ENCODE measurements at places on chromosomes 2 and 18.

GRCh38 chr18:55214534-55214933 lies 255.3 kb upstream of the CCDC68 start:
- H3K27ac ChIP-seq, result no peak overlapping the region
- peaks cover 3% of the 10 kb centered on the region for H3K27me3 ChIP-seq
- H3K4me1 ChIP-seq, result peaks cover 27% of the 10 kb centered on the region
- DNase-seq, result peak; percentile 27

GRCh38 chr2:224069172-224069571 lies 30.1 kb upstream of the SERPINE2 start:
- no peaks in the 10 kb centered on the region for H3K36me3 ChIP-seq
- no peaks in the 10 kb centered on the region for H3K4me1 ChIP-seq
- no peak for DNase-seq

- no peaks in the 10 kb centered on the region for H3K36me3 ChIP-seq
- H3K4me1 ChIP-seq, result peaks cover 4% of the 10 kb centered on the region
- DNase-seq, result no peak
- no peak overlapping the region for H3K27ac ChIP-seq
- no peaks in the 10 kb centered on the region for H3K27me3 ChIP-seq
Observed at GRCh38 chr18:36381075-36381474, 83.6 kb downstream of the FHOD3 start.

DNA sequence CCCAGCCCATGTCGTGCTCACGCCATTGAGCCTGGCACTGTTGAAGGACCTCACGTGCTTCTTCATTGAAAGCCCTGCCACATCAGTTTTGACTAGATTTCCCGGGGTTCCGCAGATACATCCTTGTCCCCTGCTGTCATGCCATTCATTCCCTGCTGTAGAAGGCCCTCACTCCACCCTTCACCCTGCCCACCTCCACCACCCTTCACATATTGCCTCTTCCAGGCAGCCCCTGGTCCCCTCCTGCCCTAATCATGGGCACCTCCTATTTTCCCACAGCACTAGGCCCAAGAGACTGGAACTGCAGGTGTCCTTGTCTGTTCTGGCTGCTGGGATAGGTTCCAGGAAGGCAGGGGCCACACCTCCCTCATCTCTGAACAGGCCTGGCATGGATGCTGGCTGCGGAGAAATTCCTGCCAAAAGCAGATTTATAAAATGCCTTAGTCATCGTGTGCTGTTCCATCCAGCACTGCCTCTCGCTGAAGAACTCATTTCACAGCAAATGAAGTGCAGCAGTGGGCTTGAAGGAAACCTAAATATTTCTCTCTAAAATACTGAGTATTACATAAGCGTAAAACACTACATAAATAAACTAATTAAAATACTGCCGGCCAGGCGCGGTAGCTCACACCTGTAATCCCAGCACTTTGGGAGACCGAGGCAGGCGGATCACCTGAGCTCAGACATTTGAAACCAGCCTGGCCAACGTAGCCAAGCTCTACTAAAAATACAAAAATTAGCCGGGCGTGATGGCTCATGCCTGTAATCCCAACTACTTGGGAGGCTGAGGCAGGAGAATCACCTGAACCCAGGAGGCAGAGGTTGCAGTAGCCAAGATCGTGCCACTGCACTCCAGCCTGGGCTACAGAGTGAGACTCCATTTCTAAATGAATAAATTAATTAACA lies 38.4 kb downstream of the EIF4E2 start:
- H3K27ac ChIP-seq, result no peak overlapping the region
- H3K4me3 ChIP-seq, result no peak overlapping the region
- peaks cover 8% of the 10 kb centered on the region for H3K36me3 ChIP-seq
- DNase-seq, result no peak
- peaks cover 34% of the 10 kb centered on the region for H3K4me1 ChIP-seq
- no peaks in the 10 kb centered on the region for H3K27me3 ChIP-seq

DNA sequence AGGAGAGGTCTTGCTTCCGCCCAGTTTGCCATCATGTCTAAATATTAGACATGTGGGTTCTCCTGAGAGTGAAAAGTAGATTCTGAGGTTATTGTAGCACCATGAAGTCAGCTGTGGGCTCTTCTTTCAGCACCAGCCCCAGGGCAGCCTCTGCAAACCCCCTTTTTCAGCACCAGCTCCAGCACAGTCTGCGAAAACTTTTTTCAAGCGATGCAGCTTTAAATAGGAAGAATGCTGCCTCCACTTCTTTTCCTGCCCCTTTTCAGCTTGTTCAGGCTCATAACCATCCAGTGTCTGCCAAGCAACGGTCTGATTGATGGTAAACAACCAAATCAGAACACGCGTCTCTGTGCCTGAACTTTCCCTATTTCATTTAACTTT lies at the start of gene COL5A2:
TSS of gene COL5A2 (minus strand) at position 192 of the 381 bp plus-strand sequence. CDS start at position 35, 157 bp downstream.
- H3K4me1 ChIP-seq, result peaks cover 31% of the 10 kb centered on the region
- peak within 1 kb of the TSS; percentile 92 for H3K27ac ChIP-seq
- no peaks in the 10 kb centered on the region for H3K36me3 ChIP-seq
- H3K4me3 ChIP-seq, result peak within 1 kb of the TSS; percentile 79

DNA sequence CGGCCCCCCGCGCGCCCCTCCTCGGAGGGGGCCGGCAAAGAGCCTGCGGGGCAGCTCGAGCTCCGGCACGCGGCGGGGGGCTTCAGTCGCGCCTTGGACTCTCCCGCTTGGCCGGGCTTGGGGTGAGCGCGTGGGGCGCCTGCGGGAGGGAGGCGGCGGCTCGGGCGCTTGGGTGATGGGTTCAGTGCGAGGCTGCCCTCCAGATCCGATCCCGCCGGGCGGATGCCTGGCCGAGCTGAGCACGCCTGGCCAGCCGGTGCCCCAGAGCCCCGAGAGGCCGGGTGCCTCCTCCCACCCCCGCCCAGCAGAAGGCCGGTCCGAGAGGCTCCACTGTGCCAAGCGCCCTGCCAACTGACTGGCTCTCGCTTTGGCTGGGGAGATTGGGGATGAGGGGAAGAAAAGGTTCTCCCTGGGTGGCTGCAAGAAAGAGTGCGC lies 273 bp upstream of the NXPH2 start:
- peak overlapping the region; percentile 74 for H3K4me3 ChIP-seq
- H3K27me3 ChIP-seq, result peaks cover 66% of the 10 kb centered on the region
- H3K36me3 ChIP-seq, result no peaks in the 10 kb centered on the region
- peak; percentile 41 for DNase-seq
- no peak overlapping the region for H3K27ac ChIP-seq

GRCh38 chr2:190695739-190696138 lies 46.9 kb downstream of the NAB1 start:
- H3K4me3 ChIP-seq, result no peak overlapping the region
- no peak for DNase-seq
- H3K27ac ChIP-seq, result peak overlapping the region; percentile 31
- no peaks in the 10 kb centered on the region for H3K27me3 ChIP-seq
- H3K4me1 ChIP-seq, result peaks cover 62% of the 10 kb centered on the region

DNA sequence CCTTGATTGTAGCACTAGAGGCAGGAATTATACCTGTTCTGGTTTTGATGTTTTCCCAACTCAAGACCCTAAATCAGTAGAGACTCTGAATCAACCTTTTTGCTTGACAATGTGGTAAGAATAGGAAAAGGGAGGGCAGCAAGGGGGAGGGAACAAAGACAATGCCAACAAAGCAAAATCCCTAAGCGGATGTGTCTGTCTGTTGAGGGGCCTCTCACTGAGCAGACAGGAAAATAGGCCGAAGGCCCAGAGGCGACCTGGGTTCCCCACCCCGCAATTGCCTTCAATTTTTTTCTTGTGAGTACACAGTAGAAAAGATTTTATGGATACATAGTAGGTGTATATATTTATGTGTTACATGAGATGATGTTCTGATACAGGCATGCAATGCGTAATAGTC lies 75.6 kb downstream of the MAP4K4 start:
- H3K4me3 ChIP-seq, result peak overlapping the region; percentile 29
- H3K36me3 ChIP-seq, result no peaks in the 10 kb centered on the region
- H3K27ac ChIP-seq, result peak overlapping the region; percentile 91
- no peak for DNase-seq
- H3K4me1 ChIP-seq, result peaks cover 83% of the 10 kb centered on the region

DNA sequence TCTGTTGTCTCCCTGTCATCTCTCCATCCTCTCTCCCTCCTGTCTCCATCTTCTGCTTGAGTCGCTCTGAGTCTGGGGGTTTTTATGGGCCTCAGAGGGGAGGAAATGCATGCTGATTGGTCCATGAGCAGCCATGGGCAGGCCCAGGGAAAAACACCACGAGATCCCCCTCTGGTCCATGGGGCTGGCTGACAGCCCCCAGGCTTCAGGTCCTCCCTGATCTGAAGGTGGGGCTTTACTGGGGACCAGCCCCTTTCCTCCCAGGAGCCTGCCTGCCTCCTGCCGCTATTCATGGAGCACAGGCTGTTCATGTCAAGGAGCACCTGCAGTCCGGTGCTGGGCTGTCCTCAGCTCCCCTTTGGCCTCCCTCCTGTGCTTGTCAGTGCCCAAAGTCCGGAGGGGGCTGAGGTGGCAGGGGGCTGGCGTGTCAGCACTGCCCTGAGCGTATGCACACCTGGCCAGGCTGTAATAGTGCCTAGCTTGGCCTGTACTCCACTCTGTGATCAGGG lies 59.6 kb upstream of the DLX2 start:
- H3K4me1 ChIP-seq, result 0 out of 2 replicates have a peak, but pooled peaks cover under 1% of the 10 kb centered on the region
- no peaks in the 10 kb centered on the region for H3K36me3 ChIP-seq
- peaks cover 6% of the 10 kb centered on the region for H3K27me3 ChIP-seq
- no peak overlapping the region for H3K27ac ChIP-seq
- DNase-seq, result no peak

Data from WTC11 (cell line).